Ascending aorta (tissue), 2 donors: ENCODE measurements at places on chromosomes 4 and X. TPM values are rescaled to one million over a fixed set of nuclear protein-coding genes. Genes with fewer than 3 reads are reported as not detected.

- DNase-seq, result no peak
These were observed 815.4 kb upstream of the PCDH10 start for GRCh38 chr4:132333724-132334047.

GRCh38 chr4:96483308-96484030, 643.6 kb downstream of the PDHA2 start:
- DNase-seq, result no peak

DNA sequence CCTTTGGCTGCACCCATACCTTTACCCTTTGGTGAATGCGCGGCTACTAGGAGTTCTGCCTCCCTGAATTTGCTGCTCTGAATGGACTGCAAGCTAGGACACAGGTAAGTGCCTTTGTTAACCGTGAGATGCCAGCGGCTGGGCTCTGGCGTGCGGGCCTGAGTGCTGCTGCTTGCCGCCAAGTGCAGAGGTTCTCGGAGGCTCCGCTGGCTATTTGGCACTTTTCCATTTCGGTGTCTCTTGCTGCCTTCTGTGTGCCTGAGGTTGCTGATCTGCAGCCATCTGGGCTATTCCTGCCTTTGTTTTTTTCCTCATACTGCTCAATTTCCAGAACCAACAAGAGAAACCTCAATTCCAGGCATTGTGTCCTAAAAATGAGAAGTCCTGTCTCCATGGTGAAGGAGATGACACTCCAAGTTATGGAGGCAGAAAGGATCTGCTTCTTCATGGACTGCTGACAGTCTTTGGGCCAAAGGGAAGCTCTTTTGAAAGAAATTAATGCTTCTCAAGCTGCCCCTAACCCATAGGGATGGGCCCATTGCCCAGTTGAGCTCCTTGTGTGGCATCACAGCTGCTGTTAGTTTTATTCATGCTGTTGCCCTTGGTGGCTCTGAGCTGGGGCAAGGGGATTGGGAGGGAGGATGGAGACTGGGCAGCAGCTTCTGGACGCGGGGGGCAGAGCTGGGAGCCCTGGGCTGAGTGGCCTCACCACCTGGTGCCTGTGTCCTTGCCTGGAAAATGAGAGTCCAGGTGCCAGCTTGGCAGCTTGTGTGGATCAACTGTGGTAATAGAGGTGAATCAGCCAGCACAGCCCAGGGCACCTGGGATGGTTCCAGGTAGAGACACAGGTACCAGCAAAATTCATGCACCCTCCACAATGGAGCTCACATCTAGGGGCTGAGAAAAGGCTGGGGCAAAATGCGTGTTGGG, 3.8 kb upstream of the TBC1D14 start:
- peak; percentile 39 for DNase-seq

- DNase-seq, result no peak
These were observed 24.2 kb downstream of the CXorf58 start for GRCh38 chrX:23932046-23932445.

GRCh38 chr4:120977435-120977997, 55.0 kb upstream of the PRDM5 start:
- DNase-seq, result no peak

DNA sequence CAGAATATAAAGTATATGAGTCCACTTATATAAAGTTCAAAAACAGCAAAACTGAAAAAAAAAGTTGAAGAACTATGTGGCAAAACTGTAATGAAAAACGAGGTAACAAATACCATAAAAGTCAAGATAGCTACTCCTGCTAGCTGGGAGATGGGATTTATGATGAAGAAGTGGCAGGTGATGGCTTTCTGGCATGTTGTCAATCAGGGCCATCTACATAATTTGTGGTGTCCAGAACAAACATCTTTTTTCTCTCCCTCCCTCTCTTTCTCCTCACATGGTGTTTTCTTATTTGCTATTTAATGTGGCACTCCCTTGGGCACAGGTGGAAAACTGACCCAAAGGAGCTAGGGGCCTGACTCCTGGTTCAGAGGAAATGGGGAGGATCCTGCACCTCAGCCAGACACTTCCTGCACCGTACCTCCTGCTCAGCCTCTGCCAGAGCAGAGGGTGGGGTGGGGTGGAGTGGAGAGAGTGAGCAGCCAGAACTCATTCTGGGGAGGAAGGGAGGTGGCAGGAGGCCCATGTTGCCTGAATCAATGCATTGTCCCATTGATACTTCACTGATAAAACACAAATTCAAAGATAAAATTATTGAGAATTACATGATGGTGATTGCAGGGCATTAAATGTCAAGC, 5.3 kb upstream of the SAP30 start:
- no peak for DNase-seq

Gene HTR2C
- not detected for total RNA-seq

Gene GAGE2A
- not detected for total RNA-seq

Gene OTUD6A
- total RNA-seq, result not detected

Gene GJB1
- not detected for total RNA-seq
